Stimulated activated CD8-positive, alpha-beta memory T cell treated with anti-CD3 and anti-CD28 coated beads, Interleukin-15, amount 100 ng/mL, for 48 hours (primary cell): ENCODE measurements at places on chromosomes 2 and 18.

DNA sequence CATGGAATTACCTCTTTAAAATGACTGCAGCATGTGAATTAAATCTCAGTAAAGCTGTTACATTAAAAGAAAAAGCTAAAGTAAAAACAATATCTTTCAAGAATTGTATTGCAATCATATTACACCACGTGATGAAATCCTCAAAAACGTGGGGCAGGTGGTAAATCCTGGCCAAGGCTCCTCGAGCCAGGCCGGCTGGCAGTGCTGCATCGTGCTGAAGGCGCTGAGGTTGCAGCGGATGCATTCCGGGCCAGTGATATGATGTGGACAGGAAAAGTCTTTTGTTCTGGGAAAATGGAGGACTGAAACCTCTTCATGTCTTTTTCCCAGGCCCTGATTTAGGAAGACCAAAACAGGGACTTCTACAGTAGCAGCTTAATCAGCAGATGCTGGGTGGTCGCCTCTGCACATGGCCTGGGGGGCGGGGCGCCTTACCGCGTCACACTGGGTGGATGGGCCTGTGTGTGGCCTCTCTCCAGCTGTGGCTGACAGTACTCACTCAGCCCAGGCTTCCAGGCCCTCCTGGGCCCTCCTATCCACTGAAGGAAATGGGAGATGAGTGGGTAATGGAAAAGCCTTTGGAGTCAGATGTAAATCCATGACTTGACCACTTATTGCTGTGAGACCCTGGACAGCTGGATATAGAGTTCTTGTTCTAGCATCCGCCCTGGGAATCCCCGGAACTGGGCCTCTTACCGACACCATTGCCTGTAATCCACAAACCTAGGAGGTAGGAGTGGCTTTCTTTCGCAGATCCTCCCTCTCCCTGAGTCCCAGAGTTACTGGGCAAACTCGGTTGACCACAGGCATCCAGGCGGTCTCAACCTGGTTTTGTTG is 45.1 kb downstream of the PROC start:
- no peak for DNase-seq

GRCh38 chr2:195049372-195050031 is 607.5 kb upstream of the SLC39A10 start:
- no peak for DNase-seq

GRCh38 chr2:44950646-44951045 is 9.1 kb downstream of the SIX3 start:
- no peak for DNase-seq

DNA sequence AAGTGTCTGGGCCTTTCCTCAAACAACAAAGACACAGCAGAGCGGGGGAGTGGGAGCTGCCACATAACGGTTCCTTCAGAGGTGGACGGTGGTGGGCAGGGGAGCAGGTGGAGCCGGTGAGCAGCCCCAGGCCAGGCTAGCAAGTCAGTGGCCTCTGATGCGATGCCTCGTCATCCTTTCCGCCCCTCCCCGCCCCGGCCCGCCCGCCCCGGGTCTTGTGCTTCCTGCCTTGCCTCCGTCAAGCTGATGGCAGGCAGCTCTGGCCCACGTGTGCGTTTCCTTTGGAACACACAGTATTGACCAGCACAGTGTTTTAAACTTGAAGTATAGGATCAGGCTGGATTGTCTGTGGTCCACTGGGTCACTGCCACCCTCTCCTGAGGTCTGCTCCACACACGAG is 38.9 kb downstream of the PIEZO2 start:
- no peak for DNase-seq

GRCh38 chr2:117980783-117981676 is 32.8 kb downstream of the CCDC93 start:
- DNase-seq, result no peak

DNA sequence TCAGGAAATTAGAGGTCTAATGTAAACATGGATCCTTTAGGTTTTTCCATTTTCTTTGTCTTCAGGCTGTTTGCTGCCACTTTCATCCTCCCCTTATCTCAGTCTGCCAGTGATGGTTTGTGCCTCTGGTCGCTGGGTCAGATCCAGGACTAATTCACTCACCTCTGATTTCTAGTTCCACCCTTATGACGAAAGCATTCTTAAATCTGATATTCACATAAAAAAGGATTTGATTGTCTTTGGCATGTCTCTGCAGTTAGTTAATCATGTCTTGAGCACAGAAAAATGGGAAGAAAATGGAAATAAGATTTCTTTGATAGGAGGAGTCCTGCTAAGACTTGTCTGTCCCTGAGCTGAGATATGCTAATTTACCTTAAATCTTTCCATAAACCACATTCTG is 4.6 kb downstream of the IL1RL1 start:
- no peak for DNase-seq

DNA sequence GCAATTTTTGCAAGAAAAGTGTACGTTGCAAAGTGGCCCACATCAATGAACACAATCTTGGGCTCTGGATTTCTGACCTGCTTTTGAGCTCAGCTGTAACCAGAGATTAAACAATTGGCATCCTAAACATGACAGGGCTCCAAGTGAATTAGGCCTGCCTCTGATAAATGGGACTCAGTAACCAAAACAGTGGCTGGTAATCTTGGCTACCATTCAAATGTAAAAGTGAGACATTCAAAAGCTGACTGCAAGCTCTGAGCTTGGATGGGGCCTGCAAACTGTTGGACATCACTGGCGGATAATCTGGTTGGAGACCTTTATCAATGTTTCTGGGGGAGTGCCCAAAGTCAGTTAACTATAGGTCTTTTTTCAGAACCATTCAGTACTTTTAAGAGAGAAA is 160.7 kb downstream of the RAB3GAP1 start:
- no peak for DNase-seq

DNA sequence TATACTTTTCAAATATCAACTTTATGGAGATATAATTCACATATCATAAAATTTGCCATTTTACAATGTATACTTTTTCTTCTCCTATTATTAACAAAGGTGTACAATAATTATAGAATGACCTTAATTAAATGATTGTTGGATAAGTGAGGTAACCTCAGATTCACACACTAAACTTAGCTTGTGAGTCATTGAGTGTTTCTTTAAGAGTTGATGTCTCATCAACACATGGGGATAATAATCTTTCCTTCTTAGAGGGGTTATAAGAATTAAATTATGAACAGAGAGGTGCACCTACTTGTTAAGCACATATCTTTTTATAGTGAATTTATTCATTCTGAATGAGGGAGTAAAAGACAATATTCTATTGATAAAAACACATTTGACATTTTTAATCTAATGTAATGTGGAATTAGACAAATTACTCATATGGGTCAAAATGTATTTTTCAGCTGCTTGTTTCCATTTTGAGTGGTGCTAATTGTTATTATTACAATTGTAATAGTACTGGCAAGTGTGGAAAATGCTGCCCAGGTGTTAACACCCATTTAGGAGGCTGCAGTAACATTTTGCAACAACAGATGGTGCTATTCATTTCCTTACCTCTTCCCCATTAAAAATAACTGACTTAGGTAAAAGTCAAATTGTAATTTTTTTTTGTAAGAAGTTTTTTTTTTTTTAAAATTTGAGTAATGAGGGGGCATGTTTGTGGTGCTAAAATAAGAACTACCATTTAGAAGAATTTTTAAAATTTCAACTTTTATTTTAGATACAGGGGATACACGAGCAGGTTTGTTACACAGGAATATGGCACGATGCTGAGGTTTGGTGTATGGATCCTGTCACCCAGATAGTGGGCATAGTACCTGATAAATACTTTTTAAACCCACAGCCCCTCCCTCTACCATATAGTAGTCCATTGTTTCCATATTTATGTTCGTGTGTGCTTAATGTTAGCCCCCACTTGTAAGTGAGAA is 32.1 kb upstream of the DYNAP start:
- no peak for DNase-seq

GRCh38 chr2:206615417-206616089 is 26.7 kb upstream of the FAM237A start:
- no peak for DNase-seq

DNA sequence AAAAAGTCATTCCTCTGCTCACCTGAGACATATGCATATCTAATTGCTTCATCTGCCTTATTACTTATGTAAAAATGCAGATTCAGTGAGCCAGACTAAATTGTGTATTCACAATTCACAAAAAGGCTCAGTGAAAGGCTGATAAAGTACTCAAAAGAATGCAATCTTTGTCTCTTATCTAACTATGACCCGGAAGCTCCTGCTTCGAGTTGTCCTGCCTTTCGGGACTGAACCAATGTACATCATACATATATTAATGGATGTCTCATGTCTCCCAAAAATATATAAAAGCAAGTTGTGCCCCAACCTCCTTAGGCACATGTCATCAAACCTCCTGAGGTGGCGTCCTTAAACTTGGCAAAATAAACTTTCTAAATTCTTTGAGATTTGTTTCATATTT is 120.5 kb downstream of the SCN3A start:
- no peak for DNase-seq

GRCh38 chr2:47777277-47777937 is 5.5 kb upstream of the MSH6 start:
- DNase-seq, result no peak

GRCh38 chr2:68031542-68032160 is 31.2 kb downstream of the C1D start:
- DNase-seq, result no peak

DNA sequence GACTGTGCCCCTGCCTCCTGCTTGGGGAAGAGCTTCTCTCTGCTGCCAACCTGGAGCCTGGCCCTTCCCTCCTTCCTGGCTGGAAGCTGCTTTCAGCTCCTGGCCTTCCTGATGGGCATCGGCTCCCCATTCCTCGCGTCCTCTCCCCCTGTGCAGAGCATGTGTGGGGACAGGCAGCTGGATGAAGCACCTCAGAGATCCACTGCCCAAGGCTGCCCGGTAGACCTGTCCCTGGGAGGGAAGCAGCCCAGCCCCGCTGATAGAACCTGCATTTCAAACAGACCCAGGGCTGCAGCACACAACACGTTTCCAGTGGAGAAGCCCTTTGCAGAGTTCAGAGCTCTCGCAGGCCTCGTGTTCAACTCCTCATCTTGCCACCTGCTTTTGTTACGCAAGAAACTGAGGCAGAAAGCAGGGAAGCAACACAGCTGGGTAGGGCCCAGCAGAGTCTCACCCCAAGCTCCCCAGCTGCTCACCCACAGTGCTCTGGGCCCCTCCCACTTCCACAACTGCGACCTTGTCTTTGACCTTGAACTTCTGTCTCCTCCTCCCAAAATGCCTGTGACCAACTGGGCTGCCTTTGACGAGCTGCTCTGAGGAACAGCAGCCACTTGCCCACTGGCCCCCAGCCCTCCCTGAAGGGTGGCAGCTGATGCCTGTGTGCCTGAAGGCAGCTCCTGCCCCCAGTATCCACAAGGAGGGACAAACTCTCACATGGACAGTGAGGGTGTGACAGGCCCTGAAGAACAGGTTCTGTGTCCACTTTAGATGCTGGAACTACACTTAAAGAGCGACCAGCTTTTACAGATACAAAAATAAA is 65.5 kb downstream of the PARD6G start:
- DNase-seq, result no peak

DNA sequence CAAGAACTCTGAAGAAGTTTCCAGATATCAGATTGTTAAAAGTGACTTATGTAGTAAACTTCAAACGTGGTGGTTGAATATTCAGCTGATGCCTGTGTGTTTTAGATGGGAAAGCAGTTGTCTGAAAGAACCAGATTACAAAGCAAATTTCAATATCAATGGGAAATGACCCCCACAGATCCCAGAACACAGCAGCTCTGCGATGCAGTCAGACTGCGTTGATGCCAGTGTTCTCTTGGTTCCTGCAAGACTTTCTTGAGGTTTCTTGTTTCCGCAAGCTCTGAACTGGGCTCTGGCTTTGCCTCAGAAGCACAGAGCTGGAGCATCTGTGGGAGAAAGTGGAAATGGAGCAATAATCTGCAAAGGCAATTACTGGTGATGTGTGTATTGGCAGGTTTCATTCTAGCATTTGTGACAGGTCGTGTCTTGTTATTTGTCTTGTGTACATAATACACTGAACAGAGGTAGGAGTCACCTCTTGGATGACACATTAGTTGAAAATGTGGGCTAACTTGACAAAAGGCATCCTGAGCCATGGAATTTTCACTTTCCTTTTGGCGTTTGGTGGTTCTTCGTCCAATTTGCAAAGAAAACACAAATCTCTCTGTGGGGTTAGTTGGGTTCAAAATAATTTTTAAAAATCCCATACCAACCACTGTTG is 10.8 kb upstream of the LYPD6B start:
- DNase-seq, result no peak

GRCh38 chr2:63581298-63581961 is 6.8 kb downstream of the WDPCP start:
- DNase-seq, result no peak

DNA sequence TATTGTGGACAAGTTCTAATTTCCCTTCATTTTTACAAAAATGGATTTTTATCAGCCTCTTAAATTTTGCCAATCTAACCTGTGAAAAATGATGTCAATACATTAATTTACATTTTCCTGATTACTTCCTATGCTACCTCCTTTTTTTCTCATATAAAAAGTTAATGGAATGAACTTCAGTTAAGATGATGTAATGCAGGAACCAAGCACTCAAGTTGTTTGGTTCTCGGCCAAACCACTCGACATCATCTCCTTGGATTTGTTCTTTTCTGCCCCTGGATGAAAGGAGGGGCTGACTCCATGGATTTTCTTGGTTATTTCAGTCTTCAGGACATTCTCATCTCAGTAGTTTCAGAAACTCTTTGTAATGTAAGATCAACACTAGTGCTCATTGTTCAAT is 253.1 kb upstream of the NXPH2 start:
- no peak for DNase-seq

DNA sequence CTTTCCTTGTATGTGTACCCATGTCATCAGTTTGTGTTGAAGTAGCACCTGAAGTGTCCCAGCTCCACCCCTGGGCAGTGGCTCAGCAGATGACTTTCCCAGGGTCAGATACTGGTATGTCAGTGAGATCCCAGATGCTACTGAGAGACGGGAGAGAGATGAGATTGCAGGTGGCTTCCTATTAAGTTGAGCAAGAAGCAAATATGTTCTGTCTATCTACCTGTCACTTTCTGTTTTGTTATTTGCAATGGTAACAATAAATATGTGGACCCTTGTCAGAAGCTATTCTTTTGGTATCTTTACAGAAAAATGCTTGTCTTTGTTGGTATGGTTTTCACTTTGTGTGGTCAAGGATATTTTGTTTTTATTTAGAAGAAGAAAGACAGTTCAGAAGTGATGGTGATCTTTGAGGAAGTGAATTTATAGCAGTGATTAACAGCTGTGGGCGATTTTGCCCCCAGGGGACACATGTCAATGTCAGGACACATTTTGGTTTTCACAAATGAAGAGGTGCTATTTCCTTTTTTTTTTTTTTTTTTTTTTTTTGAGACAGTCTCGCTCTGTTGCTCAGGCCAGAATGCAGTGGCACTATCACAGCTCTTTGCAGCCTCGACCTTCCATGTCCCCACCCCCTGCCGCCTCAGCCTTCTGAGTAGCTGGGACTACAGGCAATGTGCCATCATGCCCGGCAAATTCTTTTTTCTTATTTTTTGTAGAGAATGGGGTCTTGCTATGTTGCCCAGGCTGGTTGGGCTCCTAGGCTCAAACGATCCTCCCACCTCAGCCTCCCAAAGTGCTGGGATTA is 21.4 kb downstream of the MGAT5 start:
- no peak for DNase-seq
